Upper lobe of left lung (tissue), 6 donors: ENCODE measurements at places on chromosomes 5 and 9. TPM values are rescaled to one million over a fixed set of nuclear protein-coding genes. Genes with fewer than 3 reads are reported as not detected.

DNA sequence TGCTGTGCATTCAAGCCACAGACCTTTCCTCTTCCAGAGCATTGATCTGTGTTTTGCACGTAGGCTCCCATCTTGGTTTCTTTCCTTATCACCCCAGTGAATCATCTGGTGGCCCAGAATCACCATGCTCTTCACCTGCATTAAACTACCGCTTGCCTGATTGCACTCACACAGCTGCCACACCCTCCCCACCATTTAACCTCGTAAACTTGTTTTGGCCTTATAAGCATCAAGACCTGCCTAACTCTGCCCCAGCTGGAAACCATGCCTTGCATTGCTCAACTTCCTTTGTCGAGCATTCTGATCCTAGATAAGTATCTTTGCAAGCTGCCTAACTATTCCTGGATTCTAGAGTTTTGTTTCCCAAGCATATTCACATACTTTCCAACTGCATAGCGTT is 369.6 kb upstream of the SEMA6A start:
- no peaks in the 10 kb centered on the region for H3K27me3 ChIP-seq
- no peak for DNase-seq
- H3K36me3 ChIP-seq: no peaks in the 10 kb centered on the region
- H3K4me3 ChIP-seq: no peak overlapping the region
- H3K4me1 ChIP-seq: no peaks in the 10 kb centered on the region
- no peak overlapping the region for H3K27ac ChIP-seq

Gene NR5A1
- not detected for total RNA-seq

DNA sequence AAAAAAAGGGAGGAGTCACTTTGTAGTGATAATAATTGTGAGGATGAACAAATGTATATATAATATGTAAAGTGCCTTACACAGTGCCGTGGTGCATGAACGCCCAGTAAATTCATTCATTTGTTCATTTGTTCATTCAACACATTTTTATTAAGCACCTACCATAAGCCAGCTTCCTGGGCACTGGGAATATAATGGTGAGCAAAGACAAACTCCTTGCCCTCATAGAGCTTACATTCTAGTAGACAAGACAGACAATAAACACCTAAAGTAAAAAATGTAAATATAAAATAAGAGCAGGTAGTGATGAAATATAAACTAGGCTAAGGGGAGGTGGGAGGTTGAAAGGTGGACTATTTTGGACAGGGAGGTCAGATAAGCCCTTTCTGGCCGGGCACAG is 32.0 kb downstream of the SPRY4 start:
- H3K36me3 ChIP-seq: no peaks in the 10 kb centered on the region
- H3K27ac ChIP-seq: no peak overlapping the region
- no peaks in the 10 kb centered on the region for H3K27me3 ChIP-seq
- DNase-seq: no peak
- H3K4me3 ChIP-seq: no peak overlapping the region

GRCh38 chr5:167797933-167798332 is 493.5 kb upstream of the WWC1 start:
- H3K4me3 ChIP-seq: no peak overlapping the region
- no peak overlapping the region for H3K27ac ChIP-seq
- no peak for DNase-seq
- no peaks in the 10 kb centered on the region for H3K27me3 ChIP-seq

Gene C9orf153
- 1.5 TPM for total RNA-seq

DNA sequence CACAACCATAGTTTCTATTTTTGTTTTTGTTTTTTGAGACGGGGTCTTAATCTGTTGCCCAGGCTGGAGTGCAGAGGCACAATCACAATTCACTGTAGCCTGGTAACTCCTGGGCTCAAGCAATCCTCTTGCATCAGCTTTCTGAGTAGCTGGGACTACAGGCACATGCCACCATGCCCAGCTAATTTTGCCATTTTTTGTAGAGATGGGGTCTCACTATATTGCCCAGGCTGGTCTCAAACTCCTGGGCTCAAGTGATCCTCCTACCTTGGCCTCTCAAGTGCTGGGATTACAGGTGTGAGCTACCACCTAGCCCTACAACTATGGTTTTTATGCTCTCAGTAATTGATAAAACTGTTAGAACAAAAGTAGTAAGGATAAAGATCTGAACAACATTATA is 147.5 kb upstream of the SHB start:
- no peak overlapping the region for H3K27ac ChIP-seq
- H3K27me3 ChIP-seq: no peaks in the 10 kb centered on the region
- no peak for DNase-seq
- no peaks in the 10 kb centered on the region for H3K4me1 ChIP-seq

DNA sequence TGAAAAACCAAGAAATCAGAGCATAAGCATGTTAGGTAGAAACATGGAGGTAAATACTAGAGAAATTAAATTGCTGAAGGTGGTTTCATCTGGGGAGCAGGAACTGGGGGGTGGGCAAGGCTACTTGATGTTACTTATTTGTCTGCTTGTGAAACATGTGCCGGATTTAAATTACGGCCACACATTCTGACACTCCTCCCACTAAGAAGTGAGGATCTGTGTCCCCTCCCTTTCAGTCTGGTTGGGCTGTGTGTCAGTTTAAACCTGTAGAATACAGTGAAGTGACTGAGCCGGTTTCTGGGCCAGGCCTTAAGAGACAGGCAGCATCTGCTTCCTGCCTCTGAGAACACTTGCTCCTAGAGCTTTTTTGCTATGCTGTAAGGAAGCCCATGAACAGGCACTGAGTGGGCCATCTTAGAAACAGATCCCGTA is 2.3 kb upstream of the IARS1 start:
- H3K27ac ChIP-seq: no peak overlapping the region
- H3K36me3 ChIP-seq: peaks cover 3% of the 10 kb centered on the region
- H3K4me3 ChIP-seq: no peak overlapping the region
- DNase-seq: no peak
